Mucosa of descending colon (tissue), 3 donors: ENCODE measurements at places on chromosomes 2 and 18. TPM values are rescaled to one million over a fixed set of nuclear protein-coding genes. Genes with fewer than 3 reads are reported as not detected.

DNA sequence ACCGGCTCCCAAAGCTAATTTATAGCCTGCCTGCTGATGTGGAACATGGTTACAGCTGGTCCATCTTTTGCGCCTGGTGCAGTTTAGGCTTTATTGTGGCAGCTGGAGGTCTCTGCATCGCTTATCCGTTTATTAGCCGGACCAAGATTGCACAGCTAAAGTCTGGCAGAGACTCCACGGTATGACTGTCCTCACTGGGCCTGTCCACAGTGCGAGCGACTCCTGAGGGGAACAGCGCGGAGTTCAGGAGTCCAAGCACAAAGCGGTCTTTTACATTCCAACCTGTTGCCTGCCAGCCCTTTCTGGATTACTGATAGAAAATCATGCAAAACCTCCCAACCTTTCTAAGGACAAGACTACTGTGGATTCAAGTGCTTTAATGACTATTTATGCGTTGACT, 51.4 kb downstream of the TMEM178A start:
- DNase-seq = no peak

GRCh38 chr18:31176531-31176930, 13.9 kb upstream of the DSC1 start:
- no peak for DNase-seq

DNA sequence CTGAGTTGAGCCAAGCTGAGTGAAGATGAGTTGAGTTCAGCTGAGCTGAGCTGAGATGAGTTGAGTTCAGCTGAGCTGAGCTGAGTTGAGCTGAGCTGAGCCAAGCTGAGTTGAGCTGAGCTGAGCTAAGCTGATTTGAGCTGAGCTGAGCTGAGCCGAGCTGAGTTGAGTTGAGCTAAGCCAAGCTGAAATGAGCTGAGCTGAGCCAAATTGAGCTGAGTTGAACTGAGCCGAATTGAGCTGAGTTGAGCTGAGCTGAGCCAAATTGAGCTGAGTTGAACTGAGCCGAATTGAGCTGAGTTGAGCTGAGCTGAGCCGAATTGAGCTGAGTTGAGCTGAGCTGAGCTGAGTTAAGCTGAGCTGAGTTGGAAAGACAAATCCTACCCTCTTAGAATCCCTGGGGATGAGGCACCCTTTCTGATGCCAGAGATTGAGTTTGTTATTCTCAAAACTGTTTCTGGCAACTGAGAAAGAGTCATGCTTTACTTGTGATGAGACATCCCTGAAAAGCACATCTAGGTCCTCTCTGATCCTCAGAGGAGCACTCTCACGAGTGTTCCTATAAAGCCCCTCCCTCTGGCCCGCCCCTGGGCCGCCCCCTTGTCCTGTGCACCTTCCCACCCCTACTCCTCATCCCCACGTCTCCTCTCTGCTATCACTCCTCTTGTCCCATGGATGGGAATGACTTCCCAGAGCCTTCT, 116.5 kb downstream of the MCFD2 start:
- no peak for DNase-seq

- DNase-seq = no peak
Measured at GRCh38 chr2:174675615-174676014, 78.0 kb upstream of the WIPF1 start.

DNA sequence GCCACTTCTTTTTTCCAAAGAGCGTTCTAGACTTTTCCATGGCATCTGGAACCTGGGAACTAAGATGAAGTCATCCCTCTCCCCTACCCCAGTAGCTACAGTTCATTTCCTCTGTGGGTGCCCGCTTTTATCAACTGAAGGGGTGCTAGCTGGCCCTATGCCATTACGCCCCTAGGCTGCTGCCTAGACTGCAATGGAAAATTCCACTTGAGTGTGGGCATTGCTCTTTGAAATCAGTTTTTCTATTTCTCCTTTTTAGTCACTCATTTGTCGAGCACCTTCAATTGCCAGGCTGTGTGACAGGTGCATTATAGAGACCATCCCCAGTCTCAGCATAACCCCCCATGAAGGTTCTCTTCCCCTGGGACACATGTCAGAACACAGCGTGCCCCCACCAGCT, 7.3 kb downstream of the TEX51 start:
- DNase-seq = no peak

DNA sequence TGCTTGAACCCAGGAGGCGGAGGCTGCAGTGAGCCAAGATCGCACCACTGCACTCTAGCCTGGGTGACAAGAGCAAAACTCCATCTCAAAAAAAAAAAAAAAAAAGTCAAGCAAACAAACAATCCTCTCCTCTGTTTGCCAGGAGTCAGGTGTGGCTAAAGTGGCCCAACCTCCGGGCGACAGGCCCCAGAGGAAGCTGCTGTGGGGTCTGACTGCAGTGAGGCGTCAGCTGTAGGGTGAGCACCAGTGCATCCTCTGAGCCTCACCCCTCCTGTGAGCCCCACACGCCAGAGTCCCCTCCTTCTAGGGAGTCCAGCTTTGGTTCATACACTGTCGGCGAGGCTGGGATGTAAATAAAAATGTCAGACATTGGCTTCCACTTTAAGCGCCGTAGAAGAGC, 76.5 kb upstream of the HS6ST1 start:
- no peak for DNase-seq

DNA sequence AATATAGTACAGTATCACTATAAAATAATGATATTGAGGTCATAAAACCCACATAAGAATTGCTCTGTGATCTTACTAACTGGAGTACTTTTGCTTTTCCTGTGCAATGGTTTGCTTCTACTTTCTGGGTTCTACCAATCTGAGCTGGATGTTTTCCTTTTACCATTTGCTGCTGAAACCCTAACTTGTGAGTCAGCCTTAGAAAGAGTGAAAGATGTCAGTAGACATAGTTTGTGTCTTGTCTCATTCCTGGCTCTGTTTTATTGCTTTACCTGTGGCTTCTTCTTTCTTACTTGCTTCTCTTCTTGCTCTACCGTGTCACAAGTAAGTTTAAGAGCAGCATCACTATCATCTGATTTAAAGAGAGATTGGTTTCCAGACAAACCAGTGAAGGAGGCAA, 61.0 kb downstream of the MBD2 start:
- no peak for DNase-seq

DNA sequence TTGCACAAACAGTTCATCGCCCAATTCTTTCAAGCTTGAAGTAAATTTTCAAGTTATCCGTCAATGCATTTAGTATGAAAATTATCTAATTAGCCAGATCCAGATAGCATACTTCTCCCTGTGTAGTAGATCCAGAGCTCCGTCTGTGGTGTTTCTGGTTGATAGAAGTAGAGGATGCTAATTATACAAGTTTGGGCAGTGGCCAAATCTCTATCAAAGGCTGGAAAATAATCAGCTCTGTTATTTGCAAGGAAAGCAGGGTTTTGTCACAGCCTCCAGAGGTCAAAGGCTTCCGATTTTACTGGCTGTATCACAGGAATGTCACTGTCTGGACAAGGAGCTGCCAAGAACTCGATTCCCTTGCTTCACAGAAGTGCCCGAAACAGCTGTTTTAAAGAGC, 28.6 kb downstream of the LRRC30 start:
- no peak for DNase-seq

Gene LCT
- 0.09 TPM for total RNA-seq

Gene TRPM8
- total RNA-seq = not detected
